A172 (cell line): ENCODE measurements at places on chromosomes 3 and 15.

- DNase-seq, result no peak
These were observed 21.2 kb downstream of the KATNBL1 start for GRCh38 chr15:34188711-34189110.

- no peak for DNase-seq
These were observed 70.2 kb downstream of the CLDN1 start for GRCh38 chr3:190252080-190252479.

- DNase-seq, result no peak
These were observed 56.9 kb upstream of the ARRDC4 start for GRCh38 chr15:97903560-97903959.

DNA sequence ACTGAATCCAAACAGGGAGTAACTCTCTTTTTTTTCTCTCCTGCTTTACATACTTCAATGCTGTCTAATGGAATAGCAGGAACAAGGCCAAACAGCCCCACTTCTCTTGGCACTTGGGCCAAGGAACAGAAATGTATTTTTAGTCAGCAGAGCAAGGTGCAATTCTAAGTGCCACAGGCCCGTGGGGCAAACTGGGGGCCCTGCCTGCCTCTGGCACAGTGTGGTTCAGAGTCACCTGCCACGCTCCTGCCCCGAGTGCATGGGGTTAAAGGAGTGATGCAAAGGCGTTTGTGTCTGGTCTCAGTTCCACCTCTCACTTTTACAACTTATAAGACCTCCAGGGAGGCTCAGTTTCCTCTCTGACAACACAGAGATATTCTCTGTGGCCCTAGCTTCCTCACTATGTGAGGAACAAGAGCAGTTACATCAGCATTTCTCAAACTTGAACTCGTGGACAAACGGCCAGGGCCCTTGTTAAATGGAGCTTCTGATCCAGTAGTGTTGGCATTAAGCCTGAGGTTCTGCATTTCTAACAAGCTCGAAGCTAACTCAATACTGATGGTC, 51.3 kb downstream of the LRIG1 start:
- DNase-seq, result no peak

DNA sequence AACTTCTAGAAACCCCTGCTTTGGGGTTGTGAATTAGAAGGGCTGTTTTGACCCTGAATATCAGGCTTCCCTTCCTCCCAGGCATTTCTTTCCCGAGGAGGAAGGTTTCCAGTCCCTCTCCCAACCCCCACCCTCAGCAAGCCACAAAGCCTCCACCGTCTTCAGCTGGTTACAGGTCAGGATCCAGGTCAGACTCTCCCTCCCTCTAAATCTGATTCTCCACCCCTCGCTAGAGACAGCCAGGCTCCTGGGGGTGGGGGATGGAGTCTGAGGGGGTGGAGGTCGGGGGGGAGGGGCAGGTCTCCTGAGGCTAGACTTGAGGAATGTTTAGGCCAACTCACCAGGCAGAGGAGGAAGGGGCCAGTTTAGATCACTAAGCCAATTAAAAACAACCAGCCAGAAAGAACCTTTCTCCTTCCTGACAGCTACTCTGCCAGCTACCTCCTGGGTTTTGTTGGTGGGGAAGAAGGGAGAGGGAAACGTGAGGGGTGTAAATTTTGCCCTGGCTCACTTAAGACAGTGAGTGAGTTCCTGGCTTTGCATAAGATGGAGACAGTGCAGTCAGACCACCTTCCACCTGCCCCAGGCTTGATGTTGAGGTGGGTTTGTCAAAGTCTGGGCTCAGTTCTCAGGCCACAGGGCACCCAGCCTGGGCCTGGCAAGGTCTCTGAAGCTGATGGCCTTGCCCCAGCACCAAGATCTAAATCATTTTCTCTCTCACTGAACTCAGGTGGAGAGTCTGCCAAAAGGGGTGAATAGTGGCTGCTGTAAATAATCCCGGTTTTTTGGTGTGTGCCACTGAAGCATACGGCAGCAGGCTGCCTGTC, 19.5 kb downstream of the BMF start:
- no peak for DNase-seq

DNA sequence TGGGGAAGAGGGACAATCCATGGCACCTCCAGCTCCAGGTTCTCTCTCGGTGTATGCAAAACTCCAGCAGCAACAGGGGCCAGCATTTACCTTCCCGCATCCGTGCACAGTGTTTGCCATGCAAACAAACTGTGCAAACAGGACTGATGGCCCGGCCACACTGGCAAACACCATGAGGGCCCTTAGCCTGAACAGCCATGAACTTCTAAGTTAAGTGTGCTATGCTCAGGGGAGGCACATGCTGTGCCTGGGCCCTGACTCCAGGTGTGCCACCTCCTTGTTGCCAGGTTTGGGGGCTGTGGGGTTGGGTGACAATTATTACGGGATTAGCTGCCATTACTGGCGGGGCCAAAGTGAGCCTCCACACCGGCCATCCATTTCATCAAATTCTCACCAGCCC, 57.5 kb downstream of the CACNA2D2 start:
- DNase-seq, result no peak

- no peak for DNase-seq
These were observed 38.9 kb upstream of the NECTIN3 start for GRCh38 chr3:111032677-111033076.
